ENCODE measurements at places on chromosomes 7 and 10. TPM values are rescaled to one million over a fixed set of nuclear protein-coding genes. Genes with fewer than 3 reads are reported as not detected.
A peak's percentile ranks its signal among the peaks of the same experiment; 100 is the strongest.

Gene RET
- total RNA-seq = 3.3 TPM

Gene PLPP4
- total RNA-seq = not detected

- peak; percentile 26 for DNase-seq
Observed at GRCh38 chr7:37988721-37989650, 68.5 kb downstream of the EPDR1 start.

DNA sequence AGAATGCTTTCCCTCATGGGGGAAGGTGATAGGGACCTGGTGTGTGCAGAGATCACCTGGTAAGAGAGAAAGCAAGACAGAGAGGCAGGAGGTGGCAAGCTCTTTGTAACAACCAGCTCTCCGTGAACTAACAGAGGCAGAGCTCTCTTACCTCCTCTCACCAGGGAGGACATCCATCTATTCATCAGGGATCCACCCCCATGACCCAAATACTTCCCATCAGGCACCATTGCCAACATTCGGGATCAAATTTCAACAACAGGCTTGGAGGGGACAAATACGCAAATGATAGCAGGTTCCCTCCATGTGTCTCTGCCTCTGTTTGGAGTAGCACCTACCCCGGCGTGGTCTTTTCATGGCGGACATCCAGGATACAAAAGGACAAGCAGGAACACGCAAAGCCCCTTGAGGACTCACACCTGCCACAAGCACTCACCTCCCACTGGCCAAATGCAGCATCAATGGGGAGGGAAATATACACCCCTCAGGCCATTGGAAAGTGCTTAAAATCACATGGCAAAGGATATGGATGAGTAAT, 431.2 kb upstream of the AUTS2 start:
- DNase-seq = no peak

GRCh38 chr7:66152371-66153191, 37.9 kb downstream of the CRCP start:
- no peak for DNase-seq

- DNase-seq = no peak
Observed at GRCh38 chr7:4809666-4810065, 34.2 kb downstream of the AP5Z1 start.

DNA sequence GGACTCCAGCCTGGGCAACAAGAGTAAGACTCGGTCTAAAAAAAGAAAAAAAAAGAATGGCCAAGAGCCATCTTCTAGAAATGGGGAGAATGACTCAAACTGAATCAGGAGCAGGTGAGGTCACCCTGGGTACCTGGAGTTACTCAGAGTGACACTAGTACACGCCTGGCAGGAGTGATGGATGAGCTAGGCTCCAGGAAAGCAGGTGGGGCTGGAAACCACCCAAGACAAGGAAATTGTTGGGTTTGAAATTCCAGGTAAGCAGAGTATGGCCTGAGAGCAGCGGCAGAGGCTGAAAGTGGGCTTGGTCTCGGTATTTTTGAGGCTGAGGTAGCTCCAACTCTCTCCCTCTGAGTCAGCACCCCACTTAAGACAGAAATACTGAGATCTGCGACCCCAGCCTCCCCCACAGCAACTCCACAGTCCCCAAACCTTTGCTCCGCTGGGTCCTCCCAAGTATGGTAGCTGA, 18.5 kb downstream of the DDIT4 start:
- peak; percentile 73 for DNase-seq

GRCh38 chr10:79014796-79015195, 54.0 kb upstream of the ZMIZ1 start:
- DNase-seq = no peak
